ENCODE measurements at places on chromosomes 4 and X.
A peak's percentile ranks its signal among the peaks of the same experiment; 100 is the strongest.

GRCh38 chrX:42020225-42020624 lies 96.9 kb upstream of the CASK start:
- peaks cover 6% of the 10 kb centered on the region for H3K4me1 ChIP-seq
- no peak overlapping the region for H3K4me3 ChIP-seq
- DNase-seq = no peak

GRCh38 chr4:3369781-3370674 lies 71.7 kb upstream of the HGFAC start:
- no peak for DNase-seq
- peaks cover 4% of the 10 kb centered on the region for H3K36me3 ChIP-seq
- peak overlapping the region; percentile 48 for H3K27ac ChIP-seq
- peaks cover 10% of the 10 kb centered on the region for H3K27me3 ChIP-seq
- peak overlapping the region; percentile 63 for H3K4me3 ChIP-seq

DNA sequence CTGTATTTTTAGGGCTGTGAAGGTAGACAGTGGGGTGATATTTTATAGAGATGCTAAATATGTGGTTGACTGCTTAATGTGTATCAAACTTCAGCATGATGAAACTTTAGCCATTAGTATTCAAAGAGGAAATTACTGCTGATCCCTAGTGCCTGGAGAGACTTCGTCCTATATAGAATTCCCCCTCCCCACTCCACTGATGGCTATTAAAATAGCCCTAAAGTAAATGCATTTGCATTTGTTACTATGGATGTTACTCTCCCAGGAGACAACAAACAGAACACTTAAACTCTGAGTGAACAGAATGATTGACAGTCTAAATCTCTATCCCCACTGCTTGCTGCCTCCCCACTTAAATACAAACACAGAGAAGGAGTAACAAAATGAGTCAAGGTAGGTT lies 39.1 kb downstream of the ADGRL3 start:
- H3K36me3 ChIP-seq = no peaks in the 10 kb centered on the region
- no peak for DNase-seq
- H3K27me3 ChIP-seq = no peaks in the 10 kb centered on the region
- no peaks in the 10 kb centered on the region for H3K4me1 ChIP-seq
- H3K27ac ChIP-seq = no peak overlapping the region

DNA sequence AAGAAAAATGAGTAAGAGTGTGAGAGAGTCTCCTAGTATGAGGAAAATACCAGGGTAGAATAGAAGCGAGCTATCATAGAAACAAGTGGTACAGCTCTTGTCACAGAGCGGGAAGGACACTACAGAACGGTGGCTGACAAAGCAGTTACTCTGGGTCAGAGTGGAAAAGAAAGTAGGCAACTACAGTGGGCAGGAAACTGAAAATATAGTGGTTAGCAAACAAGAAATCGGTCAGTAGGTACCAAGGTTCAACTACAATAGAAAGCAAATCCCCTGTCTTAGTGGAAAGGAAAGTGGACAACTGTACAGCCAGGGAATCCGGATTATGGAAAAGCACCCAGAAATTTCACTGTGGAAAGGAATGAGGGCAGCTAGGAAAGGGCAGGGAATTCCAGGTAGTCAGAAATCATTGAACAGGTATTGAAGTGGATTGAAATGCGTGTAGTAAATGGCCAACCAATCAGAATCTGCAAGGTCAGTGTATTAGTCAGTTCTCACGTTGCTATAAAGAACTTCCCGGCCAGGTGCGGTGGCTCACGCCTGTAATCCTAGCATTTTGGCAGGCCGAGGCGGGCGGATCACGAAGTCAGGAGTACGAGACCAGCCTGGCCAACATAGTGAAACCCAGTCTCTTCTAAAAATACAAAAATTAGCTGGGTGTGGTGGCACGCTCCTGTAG lies 219.6 kb upstream of the DIAPH2 start:
- no peaks in the 10 kb centered on the region for H3K4me1 ChIP-seq
- no peak overlapping the region for H3K4me3 ChIP-seq
- H3K27me3 ChIP-seq = no peaks in the 10 kb centered on the region
- no peak overlapping the region for H3K27ac ChIP-seq

DNA sequence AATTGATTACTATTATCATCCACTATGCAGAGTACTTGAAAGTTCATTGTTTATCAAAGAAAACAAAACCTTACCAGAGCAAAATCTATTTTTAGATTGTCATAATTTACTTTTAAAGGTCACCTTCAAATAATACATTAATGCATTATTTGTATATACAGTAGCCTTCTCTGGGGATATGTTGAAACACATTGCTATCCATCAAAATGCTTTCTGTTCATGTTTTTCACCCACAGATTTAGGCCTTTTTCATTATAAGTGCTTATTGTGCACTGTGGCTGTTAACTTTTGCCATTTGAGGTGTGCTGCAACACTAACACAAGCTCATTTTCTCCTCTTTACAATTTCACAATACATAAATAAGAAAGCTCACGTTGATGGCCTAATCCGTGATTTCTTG lies 74.1 kb upstream of the ANKRD50 start:
- no peaks in the 10 kb centered on the region for H3K27me3 ChIP-seq
- no peaks in the 10 kb centered on the region for H3K36me3 ChIP-seq
- no peak overlapping the region for H3K4me3 ChIP-seq
- DNase-seq = no peak

Data from central memory CD8-positive, alpha-beta T cell (primary cell).